ENCODE measurements at places on chromosomes 2 and 18.

DNA sequence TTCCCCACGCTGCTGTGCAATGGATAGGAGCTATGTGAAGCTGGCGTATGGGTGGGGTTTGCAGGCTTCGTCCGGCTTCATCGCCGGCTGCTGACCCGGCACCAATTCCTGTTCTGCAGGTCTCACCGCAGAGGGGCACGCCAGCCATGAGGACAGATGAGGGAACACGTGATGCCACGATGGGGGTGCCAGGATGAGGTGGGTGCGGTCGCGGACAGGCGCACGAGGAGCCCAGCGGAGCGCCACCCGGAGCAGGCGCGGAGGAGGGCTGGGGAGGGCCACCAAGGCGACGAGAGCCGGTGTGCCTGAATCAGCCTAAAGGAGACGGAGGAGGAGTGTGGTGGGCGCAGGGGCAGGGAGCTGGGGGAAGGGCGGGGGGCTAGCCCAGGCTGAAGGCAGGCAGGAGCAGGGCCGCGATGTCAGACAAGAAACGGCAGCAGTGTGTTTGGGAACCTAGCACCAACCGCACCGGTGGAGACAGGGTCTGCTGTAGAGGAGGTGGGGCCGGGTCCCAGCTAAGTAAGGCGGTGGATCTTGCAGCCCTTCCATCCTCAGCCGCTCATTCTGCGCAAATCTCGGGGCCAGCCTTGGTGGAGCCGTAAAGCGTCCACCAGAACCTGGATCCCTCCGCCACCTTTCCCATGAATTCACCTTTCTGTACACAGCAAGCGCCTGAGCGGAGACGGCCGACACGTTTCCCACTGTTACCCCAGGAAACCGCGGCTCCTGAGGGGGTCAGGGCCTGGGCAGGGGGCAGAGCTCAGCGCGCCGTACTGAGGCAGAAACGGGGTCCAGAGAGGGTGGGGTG is 17.0 kb upstream of the CD8A start:
- no peak overlapping the region for H3K27ac ChIP-seq
- H3K27me3 ChIP-seq, result peaks cover 31% of the 10 kb centered on the region
- peaks cover 3% of the 10 kb centered on the region for H3K4me1 ChIP-seq

DNA sequence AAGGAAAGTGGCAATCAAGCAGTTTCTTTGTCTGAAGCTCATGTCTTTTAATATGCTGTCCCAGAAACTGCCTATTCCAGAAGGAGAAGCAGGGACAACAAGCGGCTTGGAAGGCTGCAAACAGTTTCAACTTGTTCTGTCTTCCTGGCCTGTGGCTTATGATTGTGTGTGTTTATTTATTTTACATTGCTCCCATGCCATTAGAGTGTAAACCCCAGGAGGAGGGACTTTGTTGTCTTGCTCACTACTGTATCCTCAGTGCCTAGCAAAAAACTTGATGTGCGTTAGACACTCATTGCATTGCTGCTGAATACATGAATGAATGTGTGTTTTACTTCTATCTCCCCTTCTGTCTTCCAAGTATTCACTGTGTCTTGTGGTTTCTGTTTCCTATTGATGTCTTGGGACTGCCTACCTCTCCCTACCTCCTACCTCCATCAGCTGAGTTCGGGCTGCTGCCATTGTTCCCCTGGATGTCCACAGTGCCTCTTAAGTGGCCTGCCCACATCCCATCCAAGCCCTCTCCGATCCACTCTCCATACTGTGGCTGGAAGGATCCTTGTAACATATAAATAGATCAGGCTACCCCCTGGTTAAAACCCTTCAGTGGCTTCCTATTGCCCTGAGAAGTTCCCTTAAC is 261.4 kb downstream of the DYSF start:
- H3K4me1 ChIP-seq, result peaks cover 3% of the 10 kb centered on the region
- peaks cover 50% of the 10 kb centered on the region for H3K27me3 ChIP-seq
- no peaks in the 10 kb centered on the region for H3K36me3 ChIP-seq
- H3K4me3 ChIP-seq, result no peak overlapping the region
- DNase-seq, result no peak

- H3K4me3 ChIP-seq, result no peak overlapping the region
- no peaks in the 10 kb centered on the region for H3K4me1 ChIP-seq
- H3K27ac ChIP-seq, result no peak overlapping the region
- no peaks in the 10 kb centered on the region for H3K36me3 ChIP-seq
- no peaks in the 10 kb centered on the region for H3K27me3 ChIP-seq
Observed at GRCh38 chr18:4453567-4453873, 1.6 kb downstream of the DLGAP1 start.

- no peaks in the 10 kb centered on the region for H3K36me3 ChIP-seq
- no peak overlapping the region for H3K4me3 ChIP-seq
- DNase-seq, result no peak
- no peaks in the 10 kb centered on the region for H3K27me3 ChIP-seq
- no peak overlapping the region for H3K27ac ChIP-seq
Observed at GRCh38 chr2:221612800-221613199, 40.7 kb upstream of the EPHA4 start.

- H3K27me3 ChIP-seq, result no peaks in the 10 kb centered on the region
- no peak overlapping the region for H3K4me3 ChIP-seq
- H3K27ac ChIP-seq, result no peak overlapping the region
Observed at GRCh38 chr18:40249390-40250080, 1705.5 kb upstream of the PIK3C3 start.

DNA sequence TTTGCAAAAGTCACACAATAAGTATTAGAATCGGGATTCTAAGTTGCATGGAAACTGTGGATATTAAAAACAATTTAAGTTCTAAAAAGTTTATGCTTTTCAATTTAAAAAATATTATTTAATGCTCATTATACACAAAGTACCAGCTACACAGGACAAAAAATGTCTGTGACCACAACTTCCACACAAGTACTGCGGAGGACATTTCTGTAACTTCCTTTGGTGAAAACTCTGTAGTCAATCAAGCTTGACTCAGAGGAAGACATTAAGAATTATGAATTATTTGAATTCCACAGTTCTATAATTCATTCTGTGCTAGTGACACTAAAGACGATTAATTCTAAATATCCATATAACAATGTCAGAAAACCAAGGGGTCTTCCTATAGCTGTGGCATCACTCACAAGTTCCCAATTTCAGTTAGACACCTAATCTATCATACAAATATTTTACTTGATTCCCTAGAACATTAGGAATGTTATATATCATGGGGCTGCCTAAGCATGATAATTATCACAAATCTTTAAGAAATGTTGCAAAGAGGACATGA is 120.5 kb downstream of the AFF3 start:
- DNase-seq, result no peak
- H3K4me1 ChIP-seq, result no peaks in the 10 kb centered on the region
- no peak overlapping the region for H3K4me3 ChIP-seq
- peaks cover 15% of the 10 kb centered on the region for H3K27me3 ChIP-seq

GRCh38 chr18:11149441-11150270 is at the start of gene PIEZO2:
Gene PIEZO2 (minus strand): TSS chr18:11149569. CDS start chr18:11148588, 981 bp downstream.
- H3K36me3 ChIP-seq, result no peaks in the 10 kb centered on the region
- no peak within 1 kb of the TSS for H3K4me3 ChIP-seq
- no peak within 1 kb of the TSS for H3K27ac ChIP-seq
- peaks cover 4% of the 10 kb centered on the region for H3K4me1 ChIP-seq
- peaks cover 42% of the 10 kb centered on the region for H3K27me3 ChIP-seq

GRCh38 chr2:75025633-75026380 is 67.4 kb downstream of the POLE4 start:
- no peak overlapping the region for H3K4me3 ChIP-seq
- no peaks in the 10 kb centered on the region for H3K4me1 ChIP-seq
- DNase-seq, result no peak
- H3K27ac ChIP-seq, result no peak overlapping the region
- H3K36me3 ChIP-seq, result no peaks in the 10 kb centered on the region
- H3K27me3 ChIP-seq, result peaks cover 5% of the 10 kb centered on the region

GRCh38 chr2:143226714-143227541 is 97.7 kb downstream of the ARHGAP15 start:
- H3K4me1 ChIP-seq, result no peaks in the 10 kb centered on the region
- no peak for DNase-seq
- no peaks in the 10 kb centered on the region for H3K36me3 ChIP-seq

- no peaks in the 10 kb centered on the region for H3K4me1 ChIP-seq
- no peak for DNase-seq
- no peak overlapping the region for H3K27ac ChIP-seq
- no peaks in the 10 kb centered on the region for H3K27me3 ChIP-seq
- H3K36me3 ChIP-seq, result peaks cover 57% of the 10 kb centered on the region
Observed at GRCh38 chr2:135657806-135658582, 83.7 kb upstream of the UBXN4 start.

- H3K4me3 ChIP-seq, result no peak overlapping the region
- peaks cover 36% of the 10 kb centered on the region for H3K27me3 ChIP-seq
- no peak overlapping the region for H3K27ac ChIP-seq
- H3K4me1 ChIP-seq, result no peaks in the 10 kb centered on the region
Observed at GRCh38 chr18:13366962-13367892, 148.7 kb downstream of the LDLRAD4 start.

DNA sequence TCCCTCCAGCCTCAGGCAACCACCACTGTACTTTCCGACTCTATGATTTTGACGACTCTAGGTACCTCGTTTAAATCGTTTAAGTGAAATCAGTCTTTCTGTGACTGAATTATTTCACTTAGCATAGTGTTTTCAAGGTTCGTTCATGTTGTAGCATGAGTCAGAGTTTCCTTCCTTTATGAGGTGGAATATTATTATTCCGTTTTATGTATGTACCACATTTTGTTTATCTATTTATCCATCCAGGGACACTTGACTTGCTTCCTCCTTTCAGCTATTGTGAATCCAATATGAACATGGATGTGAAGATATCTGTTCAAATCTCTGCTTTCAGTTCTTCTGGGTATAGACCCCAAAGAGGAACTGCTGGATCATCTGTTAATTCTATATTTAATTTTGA is 19.1 kb downstream of the IL1R2 start:
- DNase-seq, result no peak
- no peak overlapping the region for H3K27ac ChIP-seq
- H3K4me3 ChIP-seq, result no peak overlapping the region
- H3K27me3 ChIP-seq, result peaks cover 19% of the 10 kb centered on the region
- H3K4me1 ChIP-seq, result peaks cover 5% of the 10 kb centered on the region

DNA sequence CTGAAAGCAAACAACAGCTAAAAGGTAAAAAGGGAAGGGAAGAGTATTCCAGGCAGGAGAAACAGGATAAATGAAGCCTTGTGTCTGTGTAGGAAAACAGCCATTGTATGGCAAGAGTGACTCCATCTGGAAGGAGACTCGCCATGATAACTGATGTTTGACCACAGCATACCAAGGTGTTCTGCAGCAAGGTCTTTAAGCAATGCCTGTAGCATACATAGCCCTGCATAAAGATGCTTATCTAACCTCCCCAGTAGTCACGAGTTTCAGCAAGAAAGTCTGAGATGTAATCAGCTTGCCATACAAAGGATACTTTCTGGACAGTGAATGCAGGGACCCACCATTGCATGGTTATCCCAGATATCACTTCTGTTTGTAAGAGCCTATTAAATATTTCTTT is 11.9 kb upstream of the CCNT2 start:
- H3K36me3 ChIP-seq, result no peaks in the 10 kb centered on the region
- peaks cover 4% of the 10 kb centered on the region for H3K27me3 ChIP-seq
- no peak for DNase-seq
- H3K27ac ChIP-seq, result no peak overlapping the region
- no peak overlapping the region for H3K4me3 ChIP-seq

GRCh38 chr18:74234326-74235171 is 57.2 kb downstream of the CYB5A start:
- no peak overlapping the region for H3K4me3 ChIP-seq
- 0 out of 3 replicates have a peak, but pooled peaks cover 6% of the 10 kb centered on the region for H3K4me1 ChIP-seq
- H3K27ac ChIP-seq, result no peak overlapping the region

GRCh38 chr2:240245706-240246105 is 105.2 kb upstream of the OTOS start:
- H3K4me1 ChIP-seq, result peaks cover 36% of the 10 kb centered on the region
- H3K36me3 ChIP-seq, result no peaks in the 10 kb centered on the region
- no peaks in the 10 kb centered on the region for H3K27me3 ChIP-seq
- no peak overlapping the region for H3K4me3 ChIP-seq
- no peak for DNase-seq

- DNase-seq, result no peak
- no peak overlapping the region for H3K27ac ChIP-seq
- peaks cover 39% of the 10 kb centered on the region for H3K27me3 ChIP-seq
- H3K4me1 ChIP-seq, result no peaks in the 10 kb centered on the region
- no peaks in the 10 kb centered on the region for H3K36me3 ChIP-seq
Observed at GRCh38 chr2:88179228-88179679, 9.1 kb downstream of the THNSL2 start.

DNA sequence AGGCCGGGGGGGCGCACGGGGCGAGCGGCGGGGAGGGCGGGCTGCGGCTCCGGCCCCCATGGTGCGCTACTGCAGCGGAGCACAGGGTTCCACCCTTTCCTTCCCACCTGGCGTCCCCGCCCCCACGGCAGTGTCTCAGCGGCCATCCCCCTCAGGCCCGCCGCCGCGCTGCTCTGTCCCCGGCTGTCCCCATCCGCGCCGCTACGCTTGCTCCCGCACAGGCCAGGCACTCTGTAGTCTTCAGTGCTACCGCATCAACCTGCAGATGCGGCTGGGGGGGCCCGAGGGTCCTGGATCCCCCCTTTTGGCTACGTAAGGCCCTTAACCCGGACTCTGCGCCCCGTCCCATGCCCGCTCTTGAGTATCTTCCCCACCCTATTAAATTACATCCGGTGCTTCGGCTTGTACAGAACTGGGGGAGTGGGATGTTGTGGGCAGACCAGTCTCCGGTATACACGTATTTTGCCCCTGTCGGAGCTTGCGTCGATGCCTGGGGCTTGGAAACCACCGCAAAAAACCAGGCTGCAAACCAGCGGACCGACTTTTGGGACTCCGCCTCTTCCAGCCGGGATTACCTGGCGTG is 598 bp upstream of the WBP1 start:
- peak overlapping the region; percentile 53 for H3K4me3 ChIP-seq
- H3K27ac ChIP-seq, result peak overlapping the region; percentile 31
- peaks cover 27% of the 10 kb centered on the region for H3K36me3 ChIP-seq
- peaks cover 7% of the 10 kb centered on the region for H3K4me1 ChIP-seq
- DNase-seq, result no peak
- no peaks in the 10 kb centered on the region for H3K27me3 ChIP-seq

DNA sequence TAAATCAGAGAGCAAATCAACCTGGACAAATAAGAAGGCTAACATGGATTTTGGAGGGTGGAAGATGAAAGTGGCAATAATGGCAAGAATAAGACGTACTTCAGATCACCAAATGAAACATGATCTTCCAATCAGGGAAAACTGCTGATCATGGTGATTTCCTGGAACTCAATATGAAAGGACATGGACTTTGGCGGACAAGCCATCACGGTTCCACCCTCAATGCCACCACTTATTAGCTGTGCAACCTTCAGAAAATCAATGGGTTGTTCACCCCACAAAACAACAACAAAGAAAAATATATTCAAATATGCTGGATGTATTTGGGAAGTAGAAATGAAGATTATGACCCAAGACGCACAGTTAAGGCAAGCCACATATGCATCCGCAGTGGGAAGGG is 81.7 kb downstream of the PPP1R1C start:
- no peak for DNase-seq
- H3K4me1 ChIP-seq, result no peaks in the 10 kb centered on the region
- no peaks in the 10 kb centered on the region for H3K36me3 ChIP-seq
- H3K4me3 ChIP-seq, result no peak overlapping the region
- H3K27ac ChIP-seq, result no peak overlapping the region
- no peaks in the 10 kb centered on the region for H3K27me3 ChIP-seq

GRCh38 chr2:235413064-235413463 is 80.8 kb upstream of the AGAP1 start:
- no peak overlapping the region for H3K4me3 ChIP-seq
- no peaks in the 10 kb centered on the region for H3K27me3 ChIP-seq
- DNase-seq, result no peak
- peaks cover 8% of the 10 kb centered on the region for H3K4me1 ChIP-seq
- no peaks in the 10 kb centered on the region for H3K36me3 ChIP-seq
